NCI-H2171 treated with DMSO at 0.1 percent for 48 hours (cell line): ENCODE measurements at places on chromosomes 7 and 10.

DNA sequence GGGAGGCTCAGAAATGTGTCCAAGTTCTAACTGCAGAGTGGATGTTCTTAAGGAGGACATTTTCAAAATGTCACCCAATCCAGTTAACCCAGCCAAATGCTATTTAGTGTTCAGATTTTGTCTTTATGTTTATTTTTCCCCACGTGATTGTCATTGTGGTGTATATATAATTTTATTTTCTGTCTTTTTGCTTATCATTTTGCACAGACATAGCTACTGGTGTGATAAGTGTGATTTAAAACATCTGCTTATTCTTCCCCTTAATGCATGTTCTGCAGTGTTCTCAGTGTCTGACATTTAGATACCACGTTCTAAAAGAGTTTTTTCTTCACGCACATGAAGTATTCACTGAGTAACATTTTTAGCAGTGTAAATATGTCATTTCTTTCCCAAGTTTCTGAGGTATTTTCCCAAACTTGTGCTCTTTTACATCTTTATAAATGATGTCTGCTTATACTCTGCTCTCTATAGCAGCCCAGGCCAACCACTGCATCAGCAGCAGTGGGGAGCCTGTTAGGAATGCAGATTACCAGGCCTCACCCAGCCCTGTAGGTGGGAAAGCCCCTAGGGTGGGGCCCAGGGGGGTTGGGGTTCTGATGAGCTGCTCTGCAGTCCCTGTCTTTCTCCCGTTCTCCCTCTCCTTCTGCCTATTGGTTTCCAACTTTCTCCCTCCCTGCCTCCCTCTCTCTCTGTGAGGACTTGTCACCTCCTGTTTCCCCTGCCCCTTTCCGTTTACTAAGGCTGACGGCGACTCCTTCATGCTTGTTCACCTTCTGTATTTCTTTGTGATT, 20.8 kb downstream of the ADCY1 start:
- no peak for DNase-seq

DNA sequence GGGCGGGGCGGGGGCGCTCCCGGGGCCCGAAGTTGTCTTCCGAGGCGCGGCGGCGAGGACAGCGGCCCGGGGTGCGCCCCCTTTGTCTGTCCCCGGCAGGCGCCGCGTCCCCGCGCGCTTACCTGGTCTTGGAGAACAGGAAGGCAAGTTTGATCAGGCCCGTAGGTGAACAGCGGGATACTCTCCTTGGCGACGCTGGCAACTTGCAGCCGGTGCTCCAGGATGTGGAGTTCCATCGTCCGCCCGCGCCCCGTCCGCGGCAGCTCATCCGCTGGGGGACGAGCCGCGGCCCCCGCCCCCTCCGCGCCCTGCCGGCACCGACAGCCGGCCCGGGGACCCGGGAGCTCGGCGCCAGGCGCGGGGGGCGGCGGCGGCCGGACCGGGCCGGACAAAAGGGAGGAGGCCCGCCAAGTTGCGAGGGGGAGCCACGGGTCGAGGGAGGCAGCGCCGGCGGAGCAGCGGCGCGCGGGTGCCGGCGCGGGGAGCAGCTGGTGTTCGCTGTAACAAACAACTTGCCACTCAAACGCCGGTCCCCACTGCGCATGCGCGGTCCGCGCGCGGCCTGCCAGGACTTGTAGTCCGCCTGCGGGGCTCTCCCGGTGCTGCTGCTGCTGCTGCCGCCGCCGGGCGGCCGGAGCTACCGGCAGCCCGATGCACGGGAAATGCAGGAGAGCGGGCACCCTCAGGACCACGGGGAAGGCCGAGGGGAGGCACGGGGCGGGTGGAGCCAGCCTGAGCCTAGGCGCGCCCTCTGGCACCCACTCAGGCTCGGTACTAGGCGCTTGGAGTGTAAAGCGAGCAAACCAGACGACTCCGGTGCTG, 35.6 kb upstream of the SPDYE3 start:
- peak; percentile 94 for DNase-seq

GRCh38 chr7:116357781-116358670, 141.5 kb upstream of the CAV2 start:
- DNase-seq, result no peak

GRCh38 chr10:94133239-94133638, 139.5 kb downstream of the PLCE1 start:
- no peak for DNase-seq

DNA sequence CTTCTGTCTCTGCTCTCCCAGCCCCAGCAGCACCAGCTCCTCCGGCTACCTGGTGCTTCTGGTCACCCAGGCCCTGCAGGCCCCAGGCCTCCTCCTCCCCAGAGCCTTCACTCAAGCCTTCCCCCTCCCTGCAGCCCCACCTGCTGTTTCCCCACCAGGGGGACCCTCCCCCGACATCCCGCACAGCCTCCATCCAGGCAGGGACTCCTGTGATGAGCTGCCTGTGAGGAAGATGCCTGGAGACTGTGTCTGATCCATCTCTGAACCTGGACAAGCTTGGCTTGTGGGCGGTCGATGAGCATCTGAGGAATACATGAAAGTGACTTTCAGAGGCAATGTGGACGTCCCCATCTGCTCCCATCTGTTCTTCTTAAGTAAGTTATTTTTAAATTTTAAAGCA, 45.0 kb downstream of the RAMP3 start:
- no peak for DNase-seq

DNA sequence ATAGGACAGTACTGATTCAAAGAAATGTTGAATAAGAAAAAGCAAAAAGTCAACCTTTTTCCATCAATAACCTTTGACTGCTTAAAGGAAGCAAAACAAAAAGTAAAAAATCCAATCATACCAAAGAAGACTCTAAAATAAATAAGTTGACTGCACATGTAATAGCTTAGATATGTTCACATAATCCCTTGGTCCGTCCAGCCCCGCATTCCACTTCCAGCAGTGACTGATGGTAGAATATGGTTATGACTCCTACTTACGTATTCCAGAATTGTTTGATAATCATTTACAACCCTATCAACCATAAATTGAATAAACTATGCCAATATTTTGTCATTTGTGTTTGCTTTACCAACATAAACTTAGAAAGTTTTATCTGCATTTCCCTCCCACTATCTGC, 77.9 kb downstream of the CTNNA3 start:
- DNase-seq, result no peak

DNA sequence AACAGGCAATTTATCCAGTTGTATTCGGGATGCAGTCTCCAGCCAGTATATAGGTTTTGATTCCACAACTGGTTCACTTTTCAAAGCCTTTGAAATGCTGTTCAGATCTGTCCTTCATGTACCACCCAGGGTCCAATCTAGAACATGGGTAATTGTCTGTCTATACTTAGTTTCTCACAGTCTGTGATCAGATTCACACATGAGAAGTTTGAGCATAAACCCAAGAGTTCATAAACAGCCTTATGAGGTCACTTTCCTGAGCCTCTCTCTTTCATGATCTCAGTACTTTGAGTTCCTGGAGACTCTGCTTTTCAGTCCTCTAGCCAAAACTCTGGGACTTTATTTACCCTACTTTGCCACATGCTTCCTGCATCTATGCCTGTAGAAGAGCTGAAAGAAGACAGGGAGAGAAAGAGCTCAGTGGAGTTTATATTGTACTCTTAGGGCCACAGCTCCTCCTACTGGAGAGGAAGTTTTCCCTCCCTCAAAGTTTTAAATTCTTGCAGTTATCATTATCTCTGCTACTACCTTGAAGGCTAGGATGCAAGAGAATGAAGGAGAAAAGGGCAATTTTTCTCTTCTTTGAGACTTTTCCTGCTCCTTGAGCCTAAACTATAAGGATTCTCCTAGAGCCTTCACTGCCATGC, 172.0 kb downstream of the ZEB1 start:
- DNase-seq, result no peak

DNA sequence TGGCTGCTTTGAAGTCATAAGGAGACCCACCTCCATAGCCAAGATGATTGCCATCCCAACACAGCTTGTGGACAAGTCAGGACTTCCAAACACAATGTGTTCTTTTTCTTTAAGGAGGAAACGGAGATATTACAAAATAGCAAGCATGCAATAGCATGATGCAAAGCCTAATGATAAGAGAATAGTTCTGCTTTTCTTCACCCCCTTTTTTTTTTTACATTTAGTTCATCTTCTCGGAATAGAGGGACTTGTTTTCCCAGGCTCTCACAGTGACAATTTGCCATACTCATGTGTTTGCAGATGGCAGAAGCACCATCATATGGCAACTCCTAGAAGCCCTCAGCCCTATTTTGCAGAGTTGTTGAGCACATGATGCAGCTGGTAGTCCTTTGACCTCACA, 119.8 kb downstream of the ITGB8 start:
- DNase-seq, result no peak

DNA sequence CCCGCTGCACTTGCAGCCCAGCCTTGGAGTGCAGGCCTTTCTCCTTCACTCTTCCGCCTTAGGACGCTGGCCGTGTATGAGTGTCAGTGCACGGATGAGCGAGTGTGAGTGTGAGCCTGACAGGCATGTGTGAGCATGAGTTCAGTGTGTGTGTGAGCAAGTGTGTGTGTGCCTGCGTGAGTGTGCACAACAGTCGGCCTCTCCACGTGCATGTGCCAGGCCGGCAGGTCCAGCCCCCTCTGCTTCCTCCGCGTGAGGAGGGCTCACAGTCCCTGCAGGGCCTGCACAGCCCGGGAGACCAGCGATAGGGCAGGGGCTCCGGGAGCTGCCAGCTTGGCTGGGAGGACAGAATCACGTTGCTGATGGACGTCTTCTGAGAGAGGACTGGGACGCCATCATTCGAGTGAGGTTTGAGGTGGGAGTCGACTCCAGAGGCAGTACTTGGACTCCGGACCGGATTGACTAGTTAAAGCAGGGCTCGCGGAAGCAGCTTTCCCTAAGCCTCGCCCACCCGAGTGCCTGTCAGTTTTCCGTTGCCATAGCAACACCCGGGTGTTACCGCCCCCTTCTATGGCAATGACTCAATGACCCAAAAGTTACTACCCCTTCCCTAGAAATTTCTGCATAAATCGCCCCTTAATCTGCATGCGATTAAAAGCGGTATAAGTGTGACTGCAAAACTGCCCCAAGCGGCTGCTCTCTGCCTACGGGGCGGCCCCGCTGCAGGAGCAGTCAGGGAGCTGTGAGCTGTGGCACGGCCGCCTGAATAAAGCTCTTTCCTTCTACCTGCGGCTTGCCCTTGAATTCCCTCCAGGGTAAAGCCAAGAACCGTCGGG, 19.6 kb upstream of the CFAP46 start:
- DNase-seq, result peak; percentile 48

DNA sequence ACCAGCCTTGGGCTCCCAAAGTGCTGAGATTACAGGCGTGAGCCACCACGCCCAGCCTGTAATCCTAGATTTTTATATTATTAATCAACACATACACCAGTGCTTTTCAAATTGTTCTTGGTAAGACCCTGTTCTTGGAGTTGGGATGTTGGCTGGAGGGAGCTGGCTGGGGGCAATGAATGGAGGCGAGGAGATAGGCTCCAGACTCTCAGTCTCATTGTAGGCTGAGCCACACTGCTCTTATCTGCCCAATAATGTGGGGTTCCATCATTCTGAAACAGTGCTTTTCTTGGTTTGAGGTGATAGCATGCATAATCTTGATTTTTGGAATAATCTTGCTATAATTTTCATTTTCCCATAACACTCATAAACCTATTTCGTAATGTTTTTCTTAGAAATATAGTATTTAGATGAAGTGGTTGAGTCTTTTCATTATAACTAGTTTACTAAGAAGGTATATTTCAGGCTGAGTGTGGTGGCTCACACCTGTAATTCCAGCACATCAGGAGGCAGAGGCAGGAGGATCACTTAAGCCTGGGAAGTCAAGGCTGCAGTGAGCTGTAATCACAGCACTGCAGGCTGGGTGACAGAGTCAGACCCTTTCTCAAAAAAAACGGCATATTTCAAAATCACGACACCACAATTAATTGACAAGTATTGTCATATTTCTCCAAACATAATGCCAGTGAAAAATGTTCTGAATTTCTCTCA, 65.1 kb upstream of the LYZL2 start:
- no peak for DNase-seq

- peak; percentile 42 for DNase-seq
These were observed 579 bp downstream of the IDI1 start for GRCh38 chr10:1048349-1048731.

DNA sequence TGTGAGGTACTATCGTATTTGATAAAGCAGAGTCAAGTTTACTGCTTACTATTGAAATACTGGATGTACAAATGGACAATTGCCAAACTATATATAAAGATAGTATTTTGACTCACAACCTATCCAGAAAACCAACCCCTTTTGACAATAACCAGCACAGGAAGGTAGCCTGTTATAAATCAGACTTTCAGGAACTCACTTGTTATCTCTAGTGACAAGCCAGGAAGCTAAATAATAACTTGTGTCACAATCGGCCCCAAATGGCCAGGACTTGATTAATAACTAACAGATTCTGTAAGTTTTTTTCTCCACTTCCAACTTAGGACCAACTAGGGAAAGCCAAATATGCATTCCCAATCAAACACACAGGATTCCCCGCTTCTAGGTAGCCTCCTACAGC, 38.8 kb upstream of the SLC35G1 start:
- DNase-seq, result no peak

DNA sequence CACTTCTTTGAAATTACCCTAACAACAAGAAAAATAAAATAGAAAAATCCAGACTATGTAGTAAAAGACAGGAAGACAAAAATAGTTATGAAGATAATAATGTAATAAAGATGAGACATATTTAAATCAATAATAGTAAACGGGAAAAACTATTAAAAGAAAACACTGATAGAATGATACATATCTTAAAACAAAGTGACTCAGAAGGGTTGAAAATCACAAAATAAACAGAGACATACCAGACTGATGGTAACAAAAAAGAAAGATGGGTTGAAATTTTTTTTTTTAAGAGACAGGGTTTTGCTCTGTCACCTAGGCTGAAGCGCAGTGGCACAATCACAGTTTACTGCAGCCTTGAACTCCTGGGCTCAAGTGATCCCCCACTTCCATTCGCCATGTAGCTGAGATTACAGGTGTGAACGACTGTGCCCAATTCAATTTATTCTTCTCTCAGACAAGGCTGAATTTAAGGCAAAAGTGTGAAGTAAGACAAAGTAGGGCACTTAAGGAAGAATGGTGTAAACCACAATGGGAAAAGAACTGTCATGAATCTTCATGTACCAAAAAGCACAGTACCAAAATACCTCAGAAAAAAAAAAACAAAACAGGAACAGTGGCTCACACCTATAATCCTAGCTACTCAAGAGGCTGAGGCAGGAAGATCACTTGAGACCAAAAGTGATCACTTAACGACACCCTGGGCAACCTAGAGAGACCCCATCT, 47.4 kb downstream of the LMBR1 start:
- no peak for DNase-seq

GRCh38 chr7:14294637-14295036, 305.2 kb upstream of the ETV1 start:
- no peak for DNase-seq

GRCh38 chr10:51007781-51008180, 66.5 kb upstream of the PRKG1 start:
- no peak for DNase-seq
